Activated CD8-positive, alpha-beta T cell treated with anti-CD3 and anti-CD28 coated beads, Interleukin-2, amount 10 ng/mL, durations not matched to agents 7 days and 5 days (primary cell): ENCODE measurements at places on chromosomes 2 and 18.

GRCh38 chr18:41681138-41681880, 273.7 kb upstream of the PIK3C3 start:
- H3K27me3 ChIP-seq: no peaks in the 10 kb centered on the region
- H3K4me3 ChIP-seq: no peak overlapping the region
- no peaks in the 10 kb centered on the region for H3K36me3 ChIP-seq
- DNase-seq: no peak
- H3K4me1 ChIP-seq: no peaks in the 10 kb centered on the region

GRCh38 chr2:180707884-180708205, 272.6 kb upstream of the UBE2E3 start:
- DNase-seq: no peak
- H3K27me3 ChIP-seq: no peaks in the 10 kb centered on the region

GRCh38 chr2:234991793-234992192, 40.0 kb downstream of the SH3BP4 start:
- no peak for DNase-seq
- no peaks in the 10 kb centered on the region for H3K4me1 ChIP-seq
- H3K27ac ChIP-seq: no peak overlapping the region
- no peak overlapping the region for H3K4me3 ChIP-seq

GRCh38 chr2:56464066-56464465, 280.3 kb downstream of the CCDC85A start:
- H3K27ac ChIP-seq: no peak overlapping the region
- H3K27me3 ChIP-seq: no peaks in the 10 kb centered on the region
- no peak for DNase-seq
- no peaks in the 10 kb centered on the region for H3K36me3 ChIP-seq
- H3K4me3 ChIP-seq: no peak overlapping the region
- H3K4me1 ChIP-seq: no peaks in the 10 kb centered on the region

DNA sequence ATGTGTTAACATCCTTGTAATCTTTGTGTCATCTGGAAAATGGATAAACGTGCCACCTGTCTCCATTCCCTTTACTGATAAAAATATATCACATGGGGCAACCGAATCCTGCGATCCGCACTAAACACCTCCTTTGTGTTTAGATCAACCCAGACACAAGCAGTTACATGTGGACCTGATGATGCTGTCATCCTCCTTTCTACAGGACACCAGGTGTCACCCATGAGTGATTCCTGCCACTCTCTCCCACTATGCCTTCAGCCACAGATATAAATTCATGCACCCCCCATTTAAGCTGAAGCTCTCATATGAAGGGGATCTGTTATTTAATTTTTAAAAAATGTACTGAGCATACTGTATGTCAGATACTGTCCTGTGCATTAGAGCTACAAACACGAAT, 81.3 kb downstream of the VIT start:
- peaks cover 9% of the 10 kb centered on the region for H3K27me3 ChIP-seq
- H3K4me1 ChIP-seq: no peaks in the 10 kb centered on the region
- H3K27ac ChIP-seq: no peak overlapping the region
- DNase-seq: no peak
- H3K4me3 ChIP-seq: no peak overlapping the region
- H3K36me3 ChIP-seq: no peaks in the 10 kb centered on the region

- no peaks in the 10 kb centered on the region for H3K36me3 ChIP-seq
- no peak overlapping the region for H3K4me3 ChIP-seq
- H3K4me1 ChIP-seq: peaks cover 15% of the 10 kb centered on the region
- DNase-seq: no peak
- H3K27me3 ChIP-seq: no peaks in the 10 kb centered on the region
These were observed 9.1 kb upstream of the SEMA4C start for GRCh38 chr2:96878796-96879544.

- H3K4me1 ChIP-seq: no peaks in the 10 kb centered on the region
- H3K4me3 ChIP-seq: no peak overlapping the region
- DNase-seq: no peak
- no peak overlapping the region for H3K27ac ChIP-seq
These were observed 188.0 kb upstream of the GLI2 start for GRCh38 chr2:120547662-120548061.
